Activated CD8-positive, alpha-beta T cell treated with anti-CD3 and anti-CD28 coated beads for 36 hours (primary cell): ENCODE measurements at places on chromosomes 5 and 9. TPM values are rescaled to one million over a fixed set of nuclear protein-coding genes. Genes with fewer than 3 reads are reported as not detected.

Gene PDZD2
- not detected for total RNA-seq

Gene ASS1
- 11.5 TPM for total RNA-seq

Gene PROB1
- total RNA-seq = 3.9 TPM

- no peak for DNase-seq
These were observed 269.9 kb upstream of the PAPPA start for GRCh38 chr9:115883467-115884329.

DNA sequence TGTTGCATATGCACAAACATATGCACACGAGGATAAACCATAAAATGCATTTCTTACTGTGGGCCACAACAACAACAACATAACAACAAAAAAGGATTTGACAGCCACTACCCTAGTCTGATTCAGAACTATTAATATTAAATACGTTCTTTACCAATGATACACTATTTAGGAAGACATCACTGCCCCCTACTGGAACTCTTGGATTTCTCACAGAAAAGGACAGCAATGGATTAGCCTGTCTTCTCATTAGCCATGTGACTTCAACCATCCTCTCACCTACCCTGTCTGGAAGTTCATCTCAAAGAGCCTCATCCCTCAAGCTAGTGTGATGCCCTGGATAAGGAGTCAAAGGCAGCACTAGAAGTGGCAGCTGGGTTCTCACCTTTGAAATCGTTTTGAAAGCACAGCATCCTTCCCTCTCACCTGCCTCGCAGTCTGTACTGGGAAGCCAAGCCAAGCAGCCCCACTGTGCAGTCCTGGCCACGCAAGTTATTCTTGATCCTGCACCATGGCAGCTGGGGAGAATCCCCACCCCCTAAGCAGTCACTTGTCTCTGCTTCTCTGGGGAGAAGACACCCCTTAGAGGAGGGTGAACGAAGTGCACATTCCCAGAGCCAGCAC lies 64.6 kb downstream of the SH3TC2 start:
- DNase-seq = peak; percentile 25

Gene UBE2QL1
- total RNA-seq = not detected

Gene SLC4A9
- not detected for total RNA-seq

DNA sequence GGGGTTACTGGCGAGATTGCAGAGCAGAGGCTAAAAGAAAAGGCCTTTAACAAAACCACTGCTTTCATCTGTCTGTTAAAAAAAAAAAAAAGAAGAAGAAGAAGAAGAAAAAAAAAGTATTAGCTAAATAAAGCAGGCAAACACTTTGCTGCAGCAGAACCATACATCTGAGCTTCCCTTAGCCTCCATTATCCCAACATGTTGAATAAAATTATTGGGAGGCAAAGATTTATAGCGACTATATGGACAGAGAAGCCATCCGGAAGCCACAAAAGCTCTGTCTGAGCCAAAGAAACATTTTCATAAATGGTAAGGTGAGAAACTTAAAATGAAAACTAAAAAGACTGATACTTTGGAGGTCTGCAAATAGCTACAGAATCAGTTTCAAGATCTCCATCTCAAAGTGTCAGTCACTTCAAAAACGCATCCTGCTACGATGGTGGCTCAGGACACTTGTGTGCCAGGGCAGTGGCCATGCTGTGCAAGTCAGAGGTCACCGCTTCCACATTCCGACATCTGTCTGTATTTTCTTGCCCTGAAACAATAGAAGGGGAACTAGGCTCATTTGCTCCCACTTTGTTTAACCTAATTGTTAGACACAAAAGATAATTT lies 9.6 kb downstream of the EFNA5 start:
- no peak for DNase-seq

- peak; percentile 79 for DNase-seq
These were observed 13.5 kb upstream of the NDFIP1 start for GRCh38 chr5:142095035-142095434.

DNA sequence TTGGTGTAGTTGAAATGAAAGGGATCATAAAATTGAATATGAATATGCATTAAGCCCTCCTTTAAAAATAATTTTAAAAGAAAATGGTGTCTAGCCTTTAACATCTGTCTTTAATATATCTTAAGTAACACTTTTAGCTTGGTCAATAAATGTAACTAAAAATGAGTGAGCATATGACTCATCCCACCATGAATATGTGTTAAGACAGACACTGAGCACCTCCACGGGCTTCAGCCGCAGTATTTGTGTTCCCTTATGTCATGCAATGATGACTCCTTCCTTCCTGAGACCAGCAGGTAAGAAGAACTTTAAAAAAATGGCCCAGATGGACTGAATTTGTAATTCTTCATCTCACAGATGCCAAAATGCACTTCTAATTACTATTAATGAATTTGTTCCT lies 563.2 kb downstream of the NR2F1-AS1 start:
- DNase-seq = no peak

Gene FRMD3
- total RNA-seq = 1.1 TPM

Gene PCDHA9
- total RNA-seq = not detected

Gene FAM193B
- 76.7 TPM for total RNA-seq

GRCh38 chr9:114851306-114851705 lies 45.5 kb upstream of the TNFSF15 start:
- no peak for DNase-seq

- DNase-seq = no peak
These were observed 30.4 kb downstream of the PRDM6 start for GRCh38 chr5:123119334-123119986.
